ENCODE measurements at places on chromosomes 16 and 17.
A peak's percentile ranks its signal among the peaks of the same experiment; 100 is the strongest.

- DNase-seq: no peak
- peaks cover 20% of the 10 kb centered on the region for H3K27me3 ChIP-seq
- H3K4me1 ChIP-seq: peaks cover 9% of the 10 kb centered on the region
- H3K4me3 ChIP-seq: no peak overlapping the region
- no peak overlapping the region for H3K27ac ChIP-seq
- H3K36me3 ChIP-seq: no peaks in the 10 kb centered on the region
Observed at GRCh38 chr16:54375071-54375470, 88.5 kb upstream of the IRX3 start.

DNA sequence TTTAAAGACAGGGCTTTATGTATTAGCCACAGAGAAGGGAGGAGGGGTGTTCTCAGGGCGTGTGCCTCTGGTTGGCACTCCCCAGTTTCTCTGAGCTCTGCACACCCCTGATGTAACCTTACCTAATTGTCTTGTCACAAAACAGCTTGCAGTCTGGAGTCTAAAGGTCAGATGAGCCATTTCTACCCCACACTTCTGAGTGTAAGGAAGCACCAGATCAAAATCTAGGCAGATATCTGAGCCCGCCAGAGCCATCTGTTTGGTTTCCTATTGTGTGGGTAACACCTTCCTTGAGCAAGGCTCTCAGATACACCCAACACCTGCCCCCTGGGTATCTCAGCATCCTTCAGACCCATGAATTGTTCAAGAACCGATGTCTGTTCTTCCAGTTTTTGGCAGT lies 15.5 kb downstream of the CDH1 start:
- no peak overlapping the region for H3K4me3 ChIP-seq
- peaks cover 47% of the 10 kb centered on the region for H3K27me3 ChIP-seq
- no peaks in the 10 kb centered on the region for H3K36me3 ChIP-seq
- DNase-seq: no peak
- no peaks in the 10 kb centered on the region for H3K4me1 ChIP-seq
- H3K27ac ChIP-seq: no peak overlapping the region

GRCh38 chr17:77434136-77435114 lies 293.7 kb downstream of the SEC14L1 start:
- peaks cover 98% of the 10 kb centered on the region for H3K4me1 ChIP-seq
- H3K27ac ChIP-seq: peak overlapping the region; percentile 76
- no peaks in the 10 kb centered on the region for H3K36me3 ChIP-seq
- no peaks in the 10 kb centered on the region for H3K27me3 ChIP-seq
- H3K4me3 ChIP-seq: peak overlapping the region; percentile 35

GRCh38 chr17:17766077-17766743 lies 70.6 kb downstream of the SREBF1 start:
- no peak overlapping the region for H3K4me3 ChIP-seq
- H3K36me3 ChIP-seq: no peaks in the 10 kb centered on the region
- no peak for DNase-seq
- peak overlapping the region; percentile 23 for H3K27ac ChIP-seq
- peaks cover 87% of the 10 kb centered on the region for H3K4me1 ChIP-seq
- H3K27me3 ChIP-seq: no peaks in the 10 kb centered on the region

- no peak for DNase-seq
- no peaks in the 10 kb centered on the region for H3K4me1 ChIP-seq
- no peak overlapping the region for H3K4me3 ChIP-seq
- peaks cover 53% of the 10 kb centered on the region for H3K36me3 ChIP-seq
- no peaks in the 10 kb centered on the region for H3K27me3 ChIP-seq
- H3K27ac ChIP-seq: no peak overlapping the region
Observed at GRCh38 chr16:287298-287811, 4.4 kb downstream of the PDIA2 start.
